Activated CD4-positive, alpha-beta memory T cell treated with anti-CD3 and anti-CD28 coated beads for 36 hours (primary cell): ENCODE measurements at places on chromosomes 2 and 18. TPM values are rescaled to one million over a fixed set of nuclear protein-coding genes. Genes with fewer than 3 reads are reported as not detected.

Gene CAPN14
- total RNA-seq = 0.39 TPM

Gene USP34
- 69.4 TPM for total RNA-seq

Gene CD226
- 63.9 TPM for total RNA-seq

Gene CNDP1
- total RNA-seq = not detected

Gene EN1
- not detected for total RNA-seq

Gene CDH19
- not detected for total RNA-seq

Gene C2orf66
- total RNA-seq = not detected

Gene FNDC4
- 0.22 TPM for total RNA-seq

Gene UGT1A5
- not detected for total RNA-seq

Gene HRH4
- total RNA-seq = 0.43 TPM

GRCh38 chr2:212428681-212429478 is 109.7 kb downstream of the ERBB4 start:
- H3K36me3 ChIP-seq = no peaks in the 10 kb centered on the region
- no peaks in the 10 kb centered on the region for H3K27me3 ChIP-seq
- no peak for DNase-seq
- no peak overlapping the region for H3K4me3 ChIP-seq
- no peak overlapping the region for H3K27ac ChIP-seq

GRCh38 chr2:234623521-234623991 is 126.7 kb upstream of the ARL4C start:
- H3K36me3 ChIP-seq = no peaks in the 10 kb centered on the region
- H3K27me3 ChIP-seq = no peaks in the 10 kb centered on the region
- no peak overlapping the region for H3K4me3 ChIP-seq
- H3K27ac ChIP-seq = no peak overlapping the region
- peaks cover 12% of the 10 kb centered on the region for H3K4me1 ChIP-seq

GRCh38 chr2:161844822-161845221 is 220.6 kb downstream of the SLC4A10 start:
- H3K27me3 ChIP-seq = no peaks in the 10 kb centered on the region
- H3K4me3 ChIP-seq = no peak overlapping the region
- no peaks in the 10 kb centered on the region for H3K4me1 ChIP-seq
- no peaks in the 10 kb centered on the region for H3K36me3 ChIP-seq
- H3K27ac ChIP-seq = no peak overlapping the region

GRCh38 chr2:105873721-105874120 is 129.0 kb downstream of the NCK2 start:
- no peaks in the 10 kb centered on the region for H3K27me3 ChIP-seq
- H3K27ac ChIP-seq = peak overlapping the region; percentile 87
- peaks cover 36% of the 10 kb centered on the region for H3K36me3 ChIP-seq
- H3K4me3 ChIP-seq = peak overlapping the region; percentile 3
- DNase-seq = peak; percentile 89

DNA sequence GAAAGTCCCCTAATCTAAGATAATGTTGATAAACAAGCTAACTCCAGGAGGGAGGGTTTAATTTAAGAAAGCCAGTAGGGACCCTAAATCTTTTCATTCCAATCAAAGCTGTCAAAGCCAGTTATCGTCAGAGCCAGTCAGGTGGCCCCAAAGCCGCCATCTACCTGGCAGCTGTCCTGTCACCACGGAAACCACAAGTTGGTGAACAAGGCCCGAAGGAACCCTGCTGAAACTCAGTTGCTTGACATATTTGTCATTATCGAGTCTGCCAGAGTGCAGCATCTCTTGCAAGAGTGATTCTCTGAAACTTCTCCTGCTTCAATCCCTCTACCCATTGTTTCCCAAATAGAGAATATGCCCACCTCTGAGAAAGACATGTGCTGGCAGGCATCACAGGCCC is 30.8 kb upstream of the POLE4 start:
- H3K27ac ChIP-seq = no peak overlapping the region
- no peak for DNase-seq
- H3K4me1 ChIP-seq = no peaks in the 10 kb centered on the region
- peaks cover 4% of the 10 kb centered on the region for H3K36me3 ChIP-seq

DNA sequence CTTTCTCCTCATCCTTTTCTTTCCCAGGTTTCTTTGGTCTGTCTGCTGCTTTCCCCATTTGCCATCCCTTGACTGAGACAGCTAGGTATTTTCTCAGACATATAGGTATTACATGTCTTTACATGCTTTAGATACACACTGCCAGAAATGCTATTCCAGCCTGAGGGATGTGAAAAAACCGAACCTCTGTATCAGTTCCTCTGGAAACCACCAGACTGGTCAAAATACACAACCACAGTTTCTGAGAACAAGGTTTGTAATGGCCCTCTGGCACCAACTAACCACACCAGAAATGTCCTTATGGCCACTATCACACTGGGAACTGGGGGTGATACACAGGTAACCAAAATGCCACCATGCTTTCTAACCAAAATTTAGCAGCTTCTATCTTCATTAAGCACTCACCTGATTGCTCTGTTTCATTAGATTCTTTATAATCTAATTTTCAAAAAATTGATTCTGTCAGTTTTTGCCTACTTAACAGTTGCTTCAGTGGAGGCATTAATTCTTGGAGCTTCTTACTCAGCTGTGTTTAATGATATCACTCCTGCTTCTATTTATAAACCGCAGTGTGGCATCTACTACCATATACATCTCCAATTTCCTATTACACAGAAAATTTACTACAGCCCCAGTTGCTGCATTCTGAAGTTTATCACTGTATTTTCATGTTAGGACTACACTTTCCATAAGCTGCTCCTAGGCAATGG is 243.5 kb downstream of the WDPCP start:
- no peak for DNase-seq
- no peak overlapping the region for H3K27ac ChIP-seq
- H3K4me1 ChIP-seq = no peaks in the 10 kb centered on the region
- H3K4me3 ChIP-seq = no peak overlapping the region

GRCh38 chr2:69631402-69631801 is 12.1 kb downstream of the AAK1 start:
- no peak for DNase-seq
- H3K27ac ChIP-seq = peak overlapping the region; percentile 33
- no peak overlapping the region for H3K4me3 ChIP-seq

GRCh38 chr18:79068341-79068936 is 755 bp upstream of the ATP9B start:
- peak overlapping the region; percentile 92 for H3K27ac ChIP-seq
- peaks cover 28% of the 10 kb centered on the region for H3K4me1 ChIP-seq
- DNase-seq = peak; percentile 48
- H3K36me3 ChIP-seq = peaks cover 26% of the 10 kb centered on the region

- peak within 1 kb of the TSS; percentile 95 for H3K27ac ChIP-seq
- H3K4me3 ChIP-seq = peak within 1 kb of the TSS; percentile 89
- peaks cover 62% of the 10 kb centered on the region for H3K4me1 ChIP-seq
- DNase-seq = peak; percentile 85
- peaks cover 18% of the 10 kb centered on the region for H3K36me3 ChIP-seq
- no peaks in the 10 kb centered on the region for H3K27me3 ChIP-seq
These were observed at the start of gene MYL12B for GRCh38 chr18:3261373-3262233. Gene MYL12B (plus strand): TSS chr18:3262133. CDS start chr18:3272899, 10,766 bp downstream.

GRCh38 chr2:28312307-28313219 is 80.1 kb upstream of the FOSL2 start:
- no peak for DNase-seq
- peaks cover 11% of the 10 kb centered on the region for H3K4me1 ChIP-seq
- no peak overlapping the region for H3K4me3 ChIP-seq
- H3K27me3 ChIP-seq = no peaks in the 10 kb centered on the region

DNA sequence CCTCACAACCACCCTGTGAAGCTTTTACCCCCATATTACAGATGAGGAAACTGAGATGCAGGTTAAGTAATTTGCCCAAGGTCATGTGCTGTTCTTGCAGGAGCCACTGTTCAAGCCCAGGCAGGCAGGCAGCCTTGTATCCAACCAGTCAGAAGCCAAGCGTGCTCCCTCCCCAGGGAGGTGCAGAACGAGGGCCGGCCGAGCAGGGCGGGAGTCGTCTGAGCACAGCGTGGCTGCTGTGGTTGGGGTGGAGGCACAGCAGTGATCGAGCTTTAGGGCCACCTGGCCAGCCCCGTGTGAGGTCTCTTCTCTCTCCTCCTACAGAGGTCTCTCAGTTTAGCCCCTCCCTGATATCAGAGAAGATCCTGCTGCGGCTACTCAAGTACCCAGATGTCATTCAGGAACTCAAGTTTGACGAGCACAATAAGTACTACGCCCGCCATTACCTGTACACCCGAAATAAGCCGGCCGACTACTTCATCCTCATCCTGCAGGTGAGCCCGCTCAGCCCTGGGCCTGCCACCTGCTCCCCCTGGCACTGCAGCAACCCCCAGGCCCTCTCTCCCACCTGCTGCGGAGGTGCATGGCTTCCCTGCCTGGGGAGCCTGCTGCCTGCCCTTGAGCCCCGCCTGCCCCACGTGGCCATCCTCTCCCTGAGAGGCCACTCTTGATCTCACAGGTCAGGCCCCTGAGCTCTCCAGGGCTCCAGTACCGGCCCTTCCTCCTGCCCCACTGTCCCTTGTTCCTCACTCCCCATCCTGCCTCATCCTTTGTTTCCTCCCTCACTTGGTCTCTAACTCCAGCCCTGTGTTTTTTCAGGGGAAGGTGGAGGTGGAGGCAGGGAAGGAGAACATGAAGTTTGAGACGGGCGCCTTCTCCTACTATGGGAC is 17.1 kb upstream of the CNNM3 start:
- H3K27me3 ChIP-seq = no peaks in the 10 kb centered on the region
- H3K4me3 ChIP-seq = no peak overlapping the region
- H3K4me1 ChIP-seq = no peaks in the 10 kb centered on the region

DNA sequence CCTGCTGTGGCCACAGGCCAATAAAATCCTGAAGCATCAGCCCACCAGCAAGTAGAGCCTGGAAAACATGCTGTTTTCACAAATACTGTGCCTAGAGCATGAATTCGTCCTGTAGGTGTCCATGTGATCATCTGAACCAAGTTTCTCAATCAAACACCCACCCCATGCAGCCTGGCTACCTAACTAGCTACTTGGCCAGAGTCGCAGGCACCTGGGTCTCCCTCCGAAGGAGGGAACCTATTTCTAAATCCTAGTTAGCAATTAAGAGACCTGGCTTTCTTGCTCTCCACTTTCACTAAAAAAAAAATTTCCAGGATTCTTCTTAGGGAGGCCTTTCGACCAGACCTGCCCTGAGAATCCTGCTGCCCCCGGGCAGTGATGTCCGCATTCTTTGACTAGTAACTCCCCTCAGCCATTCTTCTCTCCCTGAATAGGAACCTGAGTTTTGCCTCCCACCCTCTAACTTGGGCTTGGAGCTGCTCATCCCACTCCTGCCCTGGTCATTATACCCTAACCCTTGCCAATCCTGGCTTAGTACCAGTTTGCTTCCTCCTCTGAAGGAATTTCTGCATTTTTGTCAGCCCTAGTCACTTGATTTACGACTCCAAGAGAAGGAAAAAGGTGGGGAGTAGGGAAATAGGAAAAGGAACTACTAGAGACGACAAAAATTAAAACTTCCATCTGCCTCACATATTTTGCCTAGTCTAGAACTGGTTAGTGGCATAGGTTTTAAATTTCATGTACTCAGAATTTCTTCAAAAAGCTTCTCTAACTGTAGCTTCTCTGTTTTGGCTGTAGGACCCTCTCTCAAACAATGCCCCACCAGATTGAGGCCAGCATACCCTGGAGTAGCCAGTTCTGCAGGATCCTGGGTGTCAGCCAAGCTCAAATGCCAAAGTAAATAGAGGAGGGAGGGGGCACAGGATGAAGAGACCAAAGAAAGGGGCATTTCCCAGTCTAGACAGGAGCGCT is 25.4 kb upstream of the TANK start:
- no peaks in the 10 kb centered on the region for H3K27me3 ChIP-seq
- no peak overlapping the region for H3K4me3 ChIP-seq
- peaks cover 6% of the 10 kb centered on the region for H3K36me3 ChIP-seq
- peak overlapping the region; percentile 35 for H3K27ac ChIP-seq

DNA sequence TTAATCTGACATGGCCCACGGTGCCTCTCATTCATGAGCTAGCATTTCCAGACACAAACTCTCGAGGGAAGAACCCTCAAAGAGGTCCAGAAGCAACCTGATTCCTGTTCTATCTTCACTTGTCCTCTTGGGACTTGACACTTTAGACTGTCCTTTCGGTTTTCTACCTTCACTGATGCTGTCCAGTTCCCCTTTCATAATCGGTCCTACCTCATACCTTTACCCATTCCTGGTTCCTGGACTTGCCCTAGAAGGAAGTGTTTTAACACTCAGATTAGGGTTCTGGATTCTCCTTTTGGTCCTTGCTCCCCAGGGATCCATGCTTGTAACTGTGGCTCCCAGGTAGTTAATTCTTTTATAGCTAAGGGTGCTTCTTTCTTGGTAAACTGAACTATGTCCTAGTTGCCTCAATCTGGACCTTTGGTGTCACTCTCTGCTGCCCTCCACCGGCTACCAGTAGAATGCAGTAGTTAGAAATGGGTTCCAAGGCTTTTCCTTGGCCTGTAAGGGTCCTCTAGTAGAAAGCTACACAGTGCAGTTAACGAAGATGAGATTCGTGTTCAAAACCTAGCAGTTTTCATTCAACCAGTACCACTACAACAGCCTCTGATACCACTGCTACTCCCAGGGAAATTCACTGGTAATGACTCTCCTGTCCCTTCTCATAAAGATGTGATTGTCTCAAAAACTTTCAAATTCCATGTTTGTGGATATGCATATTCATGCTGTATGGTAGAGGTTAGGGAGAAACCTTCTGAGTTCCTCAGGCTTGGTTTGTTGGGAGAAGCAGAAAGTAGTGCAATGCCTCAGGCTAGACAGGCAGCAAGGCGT is 178.1 kb upstream of the CYP26B1 start:
- no peaks in the 10 kb centered on the region for H3K27me3 ChIP-seq
- no peak overlapping the region for H3K4me3 ChIP-seq
- no peaks in the 10 kb centered on the region for H3K4me1 ChIP-seq
- peak; percentile 19 for DNase-seq
- H3K36me3 ChIP-seq = peaks cover 5% of the 10 kb centered on the region

GRCh38 chr2:111705711-111706336 is 178.2 kb downstream of the ANAPC1 start:
- peaks cover 57% of the 10 kb centered on the region for H3K4me1 ChIP-seq
- no peaks in the 10 kb centered on the region for H3K36me3 ChIP-seq
- peak overlapping the region; percentile 64 for H3K27ac ChIP-seq
- peaks cover 22% of the 10 kb centered on the region for H3K27me3 ChIP-seq
- DNase-seq = peak; percentile 85
- no peak overlapping the region for H3K4me3 ChIP-seq

DNA sequence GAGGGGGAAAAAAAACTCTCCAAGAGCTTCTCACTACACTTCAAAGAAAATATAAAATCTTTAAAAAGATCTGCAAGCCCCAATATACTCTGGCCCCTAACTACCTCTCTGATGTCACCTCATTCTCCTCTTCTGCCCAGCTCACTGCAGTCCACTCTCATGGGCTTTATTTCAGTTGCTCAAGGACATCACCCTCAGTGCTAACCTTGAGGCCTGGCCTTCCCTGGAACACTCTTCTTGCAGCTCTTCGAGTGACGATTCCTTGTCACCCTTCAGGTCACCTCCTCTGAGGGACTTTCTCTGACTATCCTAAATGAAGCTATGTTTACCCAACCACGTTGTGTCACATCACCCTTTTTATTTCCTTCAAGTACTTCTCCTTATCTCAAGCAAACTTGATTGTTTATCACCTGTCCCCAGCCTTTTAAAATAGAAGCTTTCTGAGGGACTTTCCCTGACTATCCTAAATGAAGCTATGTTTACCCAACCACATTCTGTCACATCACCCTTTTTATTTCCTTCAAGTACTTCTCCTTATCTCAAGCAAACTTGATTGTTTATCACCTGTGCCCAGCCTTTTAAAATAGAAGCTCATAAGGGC is 10.4 kb downstream of the RTTN start:
- H3K27me3 ChIP-seq = no peaks in the 10 kb centered on the region
- peaks cover 56% of the 10 kb centered on the region for H3K36me3 ChIP-seq
- no peak for DNase-seq
- peaks cover 33% of the 10 kb centered on the region for H3K4me1 ChIP-seq
- peak overlapping the region; percentile 47 for H3K27ac ChIP-seq
